ENCODE measurements at places on chromosomes 2 and 18.

DNA sequence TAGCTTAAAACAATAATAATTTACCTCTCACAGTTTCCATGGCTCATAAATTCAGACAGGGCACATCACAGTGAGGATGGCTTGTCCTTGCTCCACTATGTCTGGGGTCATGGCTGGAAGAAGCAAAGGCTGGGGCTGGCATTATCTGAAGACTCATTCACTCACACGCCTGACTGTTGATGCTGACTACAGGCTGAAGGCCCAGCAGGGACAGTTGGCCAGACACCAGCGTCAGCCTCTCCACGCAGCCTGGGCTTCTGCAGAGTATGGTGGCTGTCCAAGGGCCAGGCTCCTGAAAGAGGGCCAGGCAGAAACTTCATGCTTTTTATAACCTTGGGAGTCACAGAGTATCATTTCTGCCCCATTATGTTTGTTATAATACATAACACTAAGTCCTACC lies 33.4 kb downstream of the YPEL5 start:
- DNase-seq: no peak

- no peak for DNase-seq
These were observed 273.3 kb downstream of the NDUFA10 start for GRCh38 chr2:239751679-239752355.

- peak; percentile 40 for DNase-seq
These were observed 16.9 kb upstream of the CYBRD1 start for GRCh38 chr2:171505374-171505773.

- no peak for DNase-seq
These were observed 23.3 kb downstream of the MARCHF7 start for GRCh38 chr2:159735648-159736047.

GRCh38 chr2:128638341-128639119 lies 319.9 kb upstream of the HS6ST1 start:
- DNase-seq: no peak
